ENCODE measurements at places on chromosomes 1 and 21.

DNA sequence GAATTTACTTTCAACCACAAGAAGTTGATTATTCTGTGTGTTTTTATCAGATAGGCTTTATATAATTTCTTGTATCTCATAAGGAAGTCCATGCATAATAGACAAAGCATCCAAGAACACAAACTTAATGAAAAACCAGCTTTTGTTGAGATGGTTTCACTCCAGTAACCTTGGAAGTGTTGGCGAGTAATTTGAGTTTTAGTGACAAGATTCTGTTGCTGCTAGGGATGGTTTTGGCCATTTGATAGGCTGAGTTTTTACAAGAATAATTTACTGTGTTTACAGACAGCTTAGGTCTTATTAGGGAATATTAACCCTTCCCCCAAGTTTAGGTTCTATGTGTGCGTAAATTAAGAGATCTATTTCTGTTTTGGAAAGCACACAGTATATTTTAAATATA lies 513.6 kb downstream of the USP25 start:
- no peak for DNase-seq

GRCh38 chr1:115164484-115164883 lies 75.2 kb upstream of the TSPAN2 start:
- DNase-seq, result no peak

DNA sequence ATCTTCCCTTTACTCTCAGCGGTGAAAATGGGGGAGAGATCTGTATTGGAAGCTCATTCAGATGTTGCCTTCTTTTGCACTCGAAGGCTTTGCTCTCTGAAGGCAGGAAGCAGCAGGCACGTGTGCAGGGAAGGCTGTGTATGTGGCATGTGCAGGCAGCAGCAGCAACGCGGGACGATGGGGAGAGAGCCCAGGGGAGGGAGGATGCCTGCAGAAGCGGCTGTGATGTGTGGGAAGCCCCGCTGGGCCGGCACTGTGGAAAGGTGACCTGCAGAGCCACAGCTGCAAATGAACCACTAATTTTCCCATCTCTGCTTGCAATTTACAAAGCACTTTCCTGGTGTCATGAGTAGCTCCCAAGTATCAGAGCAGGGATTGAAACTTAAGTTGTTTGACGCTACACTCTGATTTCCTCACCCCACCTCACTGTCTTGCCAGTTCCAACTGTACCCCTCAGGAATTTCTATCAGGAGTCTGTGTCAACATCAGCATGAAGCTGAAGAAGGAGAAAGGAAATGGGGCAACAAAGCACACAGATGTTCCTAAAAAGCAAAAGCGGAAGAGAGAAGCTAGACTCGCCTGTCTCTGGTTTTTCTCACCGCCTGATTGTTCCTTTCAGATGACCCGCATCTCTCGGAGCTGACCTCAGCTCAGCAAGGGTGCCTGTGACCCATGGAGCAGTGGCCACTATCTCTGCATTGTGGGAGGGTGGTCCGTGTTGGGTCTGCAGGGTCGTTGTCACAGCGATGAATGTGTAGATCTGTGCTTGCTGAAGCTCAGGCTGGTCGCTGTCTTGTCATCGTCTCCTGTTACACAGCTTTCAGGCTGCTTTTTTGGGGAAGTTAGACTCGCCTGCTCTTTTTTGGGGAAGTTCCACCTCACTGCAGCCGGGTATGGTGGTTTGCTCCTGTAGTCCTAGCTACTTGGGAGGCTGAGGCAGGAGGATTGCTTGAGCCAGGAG lies 156.1 kb downstream of the KIF26B start:
- DNase-seq, result peak; percentile 74

GRCh38 chr1:228416217-228416933 lies at the start of gene TRIM17:
TSS of gene TRIM17 (minus strand) at chr1:228416861. CDS start at chr1:228415072, 1,789 bp downstream.
- DNase-seq, result no peak

DNA sequence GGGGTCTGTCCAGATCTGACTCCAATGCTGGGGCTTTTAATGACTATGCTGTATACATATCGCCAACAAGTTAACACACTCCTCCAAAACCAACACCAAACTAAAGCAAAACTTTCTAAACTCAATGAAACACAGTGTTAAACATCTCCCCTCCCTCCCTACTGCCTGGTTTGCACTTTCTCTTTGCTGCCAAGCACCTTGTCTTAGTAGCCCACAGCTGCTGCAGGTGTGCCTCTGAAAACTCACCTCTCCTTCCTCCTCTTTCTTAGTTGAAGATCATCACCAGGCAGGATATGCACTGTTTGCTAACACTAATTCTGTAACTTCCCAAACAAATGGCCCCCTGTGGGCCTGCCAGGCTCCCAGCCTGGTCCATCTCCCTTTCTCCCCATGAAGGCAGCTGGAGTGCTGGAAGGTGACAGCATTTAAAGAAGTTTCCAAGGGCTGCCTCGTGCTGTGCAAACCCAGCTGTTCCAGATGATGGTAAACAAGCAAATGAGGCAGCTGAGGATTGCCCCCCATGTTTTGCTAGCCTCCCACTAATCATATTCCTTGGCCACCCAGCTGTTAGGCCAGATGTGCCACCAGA lies 213.7 kb downstream of the ASTN1 start:
- no peak for DNase-seq

GRCh38 chr1:233253832-233254331 lies 41.6 kb downstream of the PCNX2 start:
- no peak for DNase-seq
